CD4-positive, alpha-beta T cell treated with Interleukin-12 subunit alpha and Interleukin-12 subunit beta, for 1 hour (primary cell): ENCODE measurements at places on chromosomes 6 and 20.
A peak's percentile ranks its signal among the peaks of the same experiment; 100 is the strongest.

- peak; percentile 52 for DNase-seq
These were observed 541 bp downstream of the SNX21 start for GRCh38 chr20:45833883-45834796.

DNA sequence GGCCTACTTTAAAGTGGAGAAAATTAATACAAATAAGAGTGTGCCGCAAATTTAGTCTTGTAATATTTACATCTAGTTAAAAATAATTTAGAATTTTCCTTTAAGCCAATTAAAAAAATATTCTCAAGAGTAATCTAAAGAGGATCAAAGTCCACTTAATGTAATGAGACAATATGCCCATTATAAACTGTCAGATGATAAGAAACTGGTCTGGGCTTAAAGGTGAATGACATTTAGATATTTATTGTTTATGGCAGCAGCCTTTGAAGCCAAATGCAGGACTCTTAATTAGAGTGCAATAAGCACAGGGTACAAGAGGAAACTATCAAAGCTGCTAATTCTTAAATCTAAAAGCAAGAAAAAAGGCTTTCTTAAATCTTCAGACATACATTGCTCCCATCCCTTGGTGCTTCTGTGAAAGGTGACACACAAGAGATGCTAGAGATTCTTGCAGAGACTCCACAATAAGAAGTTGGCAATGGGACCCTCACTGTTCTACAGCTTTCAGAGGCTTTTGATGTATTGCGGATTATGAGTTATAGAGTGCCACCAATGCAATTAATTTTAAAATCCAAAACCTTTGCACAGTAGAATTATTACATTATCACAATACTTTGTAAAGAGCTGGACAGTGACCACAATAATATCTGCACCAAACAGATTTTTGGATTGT is 116.1 kb downstream of the MAN1A1 start:
- DNase-seq = no peak

GRCh38 chr6:137893726-137894125 is 26.7 kb downstream of the TNFAIP3 start:
- no peak for DNase-seq

- no peak for DNase-seq
These were observed 650.3 kb upstream of the SLC35B3 start for GRCh38 chr6:9085709-9086070.

DNA sequence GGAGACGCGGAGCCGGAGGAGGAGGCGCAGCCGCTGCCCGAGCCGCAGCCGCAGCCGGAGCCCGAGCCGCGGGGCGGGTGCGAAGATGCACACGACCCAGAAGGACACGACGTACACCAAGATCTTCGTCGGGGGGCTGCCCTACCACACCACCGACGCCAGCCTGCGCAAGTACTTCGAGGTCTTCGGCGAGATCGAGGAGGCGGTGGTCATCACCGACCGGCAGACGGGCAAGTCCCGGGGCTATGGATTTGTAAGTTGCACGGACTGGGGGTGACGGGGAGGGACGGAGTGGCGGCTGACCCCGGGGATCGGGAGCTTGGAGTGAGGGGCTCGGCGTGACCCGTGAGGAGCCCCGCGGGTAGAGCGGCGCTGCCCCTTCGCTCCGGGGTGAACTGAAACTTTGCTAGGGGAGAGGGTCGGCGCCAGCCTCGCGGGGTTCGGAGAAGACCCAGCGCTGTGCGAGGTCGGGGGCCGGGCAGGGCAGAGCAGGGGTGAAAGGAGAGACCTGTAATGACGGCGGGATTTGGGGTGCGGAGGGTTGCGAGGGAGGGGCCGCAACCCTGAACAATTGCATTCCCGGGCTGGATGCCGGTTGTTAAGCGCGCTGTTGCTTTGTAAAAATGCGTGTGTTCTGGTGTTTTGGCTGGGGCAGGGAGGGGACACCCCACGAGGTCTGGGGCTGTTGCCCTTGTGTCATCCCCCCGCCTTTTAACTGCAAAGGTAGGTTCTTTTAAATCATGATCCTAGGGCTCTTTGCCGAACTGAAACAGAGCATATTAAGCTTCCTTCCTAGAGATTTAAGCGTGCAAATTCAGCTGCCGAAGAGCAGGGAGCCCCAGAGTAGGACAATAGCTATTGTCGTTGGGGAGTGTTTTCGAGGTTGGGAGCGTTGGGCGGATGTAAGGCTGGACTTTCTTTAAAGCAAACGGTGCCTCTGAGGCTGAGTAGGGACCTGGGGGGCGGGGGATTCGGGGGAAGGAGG is 628 bp downstream of the RBM24 start:
- DNase-seq = no peak

GRCh38 chr6:168056892-168057527 is 22.0 kb downstream of the FRMD1 start:
- no peak for DNase-seq

GRCh38 chr20:59932616-59933295 is 681 bp downstream of the SYCP2 start:
- no peak for DNase-seq

DNA sequence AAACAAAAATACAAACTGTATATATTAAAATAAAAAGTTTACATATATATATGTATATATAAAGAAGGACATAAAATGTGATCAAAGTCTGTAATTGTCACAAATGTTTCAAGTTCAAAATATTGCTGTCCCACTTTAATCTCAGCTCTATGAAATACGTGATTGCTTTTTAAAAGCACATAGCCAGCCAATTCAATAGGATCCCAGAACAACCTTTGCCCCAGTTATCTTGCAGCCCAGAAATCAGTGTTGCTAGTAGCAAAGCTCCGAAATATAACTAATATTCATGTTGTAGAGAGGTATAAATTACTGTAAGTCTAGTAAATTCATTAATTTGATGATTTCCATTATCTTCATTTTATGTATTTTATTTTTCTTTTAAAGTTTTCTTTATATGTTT is 114.6 kb downstream of the ELOVL4 start:
- no peak for DNase-seq

GRCh38 chr20:51532577-51533191 is 9.8 kb downstream of the NFATC2 start:
- peak; percentile 59 for DNase-seq

GRCh38 chr6:75484535-75484934 is 9.1 kb downstream of the FILIP1 start:
- DNase-seq = no peak

- no peak for DNase-seq
These were observed 170.0 kb downstream of the GPX5 start for GRCh38 chr6:28695715-28696114.

- no peak for DNase-seq
These were observed 16.2 kb upstream of the FRMD1 start for GRCh38 chr6:168095171-168095691.

- DNase-seq = no peak
These were observed 405.9 kb upstream of the BTBD3 start for GRCh38 chr20:11511821-11512220.

- no peak for DNase-seq
These were observed 440.1 kb downstream of the PREX1 start for GRCh38 chr20:48387675-48388074.

DNA sequence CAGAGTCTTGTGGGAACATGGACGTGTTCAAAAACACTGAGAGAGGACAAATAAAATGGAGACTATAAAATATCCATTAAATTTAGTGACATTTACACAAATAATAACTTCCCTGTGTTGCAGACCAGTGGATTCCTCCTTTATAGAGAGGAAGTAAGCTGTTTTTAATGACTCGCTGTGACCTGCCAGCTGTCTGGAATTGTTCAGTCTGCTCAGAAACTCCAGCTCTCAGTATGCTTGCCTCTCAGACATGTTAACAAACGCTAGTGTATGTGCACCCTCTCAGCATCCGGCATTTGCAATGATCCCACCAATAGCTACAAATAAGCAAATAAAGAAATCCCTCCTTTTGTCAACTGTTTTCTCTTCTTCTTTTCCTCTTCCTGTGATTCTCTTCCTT is 158.0 kb upstream of the TCF21 start:
- no peak for DNase-seq

DNA sequence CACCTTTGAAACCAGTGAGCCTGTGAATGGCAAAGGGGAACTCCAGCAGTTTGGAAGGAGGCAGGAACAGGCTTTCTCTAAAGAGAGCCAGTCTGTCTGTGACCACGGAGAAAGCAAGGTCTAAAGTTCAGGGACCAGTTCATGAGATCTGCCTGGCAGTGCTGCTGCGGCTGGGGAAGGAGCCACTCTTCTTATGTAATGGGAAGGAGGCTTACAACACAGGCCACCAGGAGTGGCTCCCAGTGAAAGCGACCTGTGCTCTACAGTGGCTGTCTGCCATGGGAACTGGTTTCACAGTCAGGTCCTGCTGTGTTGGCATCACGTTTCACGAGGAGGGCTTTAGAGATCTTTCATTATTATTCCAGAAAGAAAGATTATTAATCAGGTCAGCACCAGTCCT is 291.9 kb upstream of the PRDM1 start:
- no peak for DNase-seq

- no peak for DNase-seq
These were observed 44.8 kb downstream of the ATRN start for GRCh38 chr20:3515379-3516170.

DNA sequence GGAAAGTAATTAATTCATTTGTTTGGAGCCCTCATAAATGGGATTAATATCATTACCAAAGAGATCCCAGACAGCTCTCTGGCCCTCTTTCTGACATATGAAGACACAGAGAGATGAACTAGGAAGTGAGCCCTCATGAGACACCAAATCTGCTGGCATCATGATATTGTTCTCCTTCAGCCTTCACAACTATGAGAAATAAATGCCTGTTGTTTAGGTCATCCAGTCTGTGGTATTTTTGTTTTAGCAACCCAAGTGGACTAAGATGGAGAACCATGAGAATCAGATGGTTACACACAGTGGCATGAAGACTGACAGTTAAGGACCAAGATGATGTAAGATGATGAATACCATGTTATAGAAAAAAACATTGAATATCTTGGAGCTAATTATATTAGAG is 16.9 kb upstream of the HBS1L start:
- DNase-seq = no peak

DNA sequence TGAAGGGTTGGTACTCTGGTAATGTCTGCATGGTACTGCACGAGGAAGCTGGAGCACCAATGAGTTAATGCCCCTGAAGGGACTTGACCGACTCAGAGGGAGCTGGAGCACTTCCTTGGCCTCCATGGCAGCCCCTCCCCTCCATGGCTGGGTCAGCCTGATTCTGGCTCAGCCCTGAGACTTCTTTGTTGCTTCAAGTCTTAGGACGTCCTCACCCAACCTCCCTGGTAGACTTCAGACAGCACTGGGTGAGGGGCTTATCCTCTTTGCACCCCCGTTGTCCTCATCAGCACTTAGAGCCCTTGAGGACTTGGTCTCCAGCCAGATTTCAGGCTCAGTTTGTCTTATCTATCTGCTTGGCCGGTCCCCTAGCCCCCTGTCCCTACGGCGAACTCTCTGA is 16.4 kb upstream of the TAGAP start:
- DNase-seq = no peak
